ENCODE measurements at places on chromosomes 6 and 20.

- DNase-seq, result no peak
Measured at GRCh38 chr20:6492271-6493055, 275.0 kb upstream of the BMP2 start.

- DNase-seq, result no peak
Measured at GRCh38 chr6:48048451-48049146, 62.4 kb downstream of the PTCHD4 start.

- DNase-seq, result no peak
Measured at GRCh38 chr6:42460883-42461282, 9.2 kb upstream of the TRERF1 start.

- DNase-seq, result no peak
Measured at GRCh38 chr6:84665401-84665800, 99.0 kb downstream of the TBX18 start.

- DNase-seq, result no peak
Measured at GRCh38 chr6:166019214-166019613, 148.4 kb downstream of the TBXT start.

All from activated T-cell treated with anti-CD3 and anti-CD28 coated beads, Interleukin-2, amount 50 U/mL, for 4 hours (primary cell).